ENCODE measurements at places on chromosomes 7 and 10.

GRCh38 chr7:71130031-71130679, 1.8 kb upstream of the GALNT17 start:
- DNase-seq = no peak

DNA sequence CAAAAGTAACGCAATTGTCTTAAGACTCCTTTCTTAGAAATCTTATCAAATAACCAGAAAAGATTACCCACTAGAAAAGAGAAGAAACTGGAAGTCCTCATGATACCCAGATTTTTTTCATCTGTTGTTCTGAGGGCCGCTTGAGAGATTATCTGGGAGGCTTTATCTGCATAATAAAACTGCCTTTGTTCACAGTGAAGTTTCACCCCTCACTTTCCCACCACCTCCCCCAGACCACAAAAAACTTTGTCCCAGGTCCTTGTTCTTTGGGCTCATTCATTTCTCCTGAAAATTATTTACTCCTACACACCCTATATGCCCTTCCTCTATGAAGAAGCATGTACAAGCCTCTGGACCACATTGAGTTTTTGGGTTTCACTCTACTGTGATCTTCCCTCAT, 745.1 kb upstream of the COBL start:
- no peak for DNase-seq

- no peak for DNase-seq
Observed at GRCh38 chr7:5448378-5449037, 24.9 kb upstream of the TNRC18 start.

DNA sequence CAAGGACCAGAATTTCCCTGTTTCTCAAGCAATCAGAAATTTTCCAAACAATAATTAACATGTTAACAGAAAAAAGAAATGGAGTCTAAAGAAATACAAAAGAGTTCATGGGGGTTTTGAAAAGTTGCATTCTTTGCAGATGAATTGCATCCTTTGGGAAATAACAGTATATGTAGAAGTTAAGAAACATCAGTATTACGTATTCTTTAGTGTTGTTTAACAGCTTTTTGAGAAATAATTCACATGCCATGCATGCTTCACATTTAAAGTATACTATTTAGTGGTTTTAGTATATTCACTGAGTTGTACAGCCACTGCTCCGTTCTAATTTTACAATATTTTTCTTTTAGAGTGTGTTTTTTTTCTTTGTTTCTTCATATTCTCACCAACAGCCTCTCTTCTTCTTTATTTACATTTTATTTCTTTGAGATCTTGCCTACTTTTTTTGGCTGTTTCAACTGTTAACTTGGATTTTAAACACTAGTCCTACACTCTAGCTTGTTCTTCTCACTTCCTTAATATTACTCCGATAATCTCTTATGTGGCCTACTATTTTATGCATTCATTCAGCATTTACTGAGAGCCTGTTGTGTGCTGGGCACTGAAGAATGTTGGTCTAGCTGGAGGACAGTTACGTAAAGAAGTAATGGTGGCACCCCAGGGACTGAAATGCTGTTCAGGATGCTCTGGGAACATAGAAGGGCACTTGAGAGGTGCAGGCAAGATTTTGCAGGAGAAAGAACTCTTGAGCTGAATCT, 330.1 kb downstream of the EXOC4 start:
- no peak for DNase-seq

- DNase-seq = no peak
Observed at GRCh38 chr10:7945034-7945433, 109.5 kb upstream of the GATA3 start.

DNA sequence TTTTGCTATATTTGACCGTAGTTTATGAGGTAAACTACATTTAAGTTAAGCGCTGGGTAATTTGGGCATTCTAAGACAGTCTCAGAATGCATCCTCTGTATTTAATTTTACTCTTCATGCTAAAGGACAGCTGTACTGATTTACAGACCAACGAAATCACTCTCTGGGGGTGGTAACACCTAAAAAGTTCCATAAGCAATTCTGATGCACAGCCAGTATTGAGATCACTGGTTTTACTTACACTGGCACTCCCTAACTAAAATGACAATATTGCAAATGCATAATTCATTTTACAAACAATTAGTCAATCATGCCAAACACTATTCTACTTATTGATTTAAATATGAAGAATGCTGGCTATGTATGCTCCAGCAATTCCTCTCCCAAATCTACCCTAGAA, 102.3 kb downstream of the SRPK2 start:
- no peak for DNase-seq

DNA sequence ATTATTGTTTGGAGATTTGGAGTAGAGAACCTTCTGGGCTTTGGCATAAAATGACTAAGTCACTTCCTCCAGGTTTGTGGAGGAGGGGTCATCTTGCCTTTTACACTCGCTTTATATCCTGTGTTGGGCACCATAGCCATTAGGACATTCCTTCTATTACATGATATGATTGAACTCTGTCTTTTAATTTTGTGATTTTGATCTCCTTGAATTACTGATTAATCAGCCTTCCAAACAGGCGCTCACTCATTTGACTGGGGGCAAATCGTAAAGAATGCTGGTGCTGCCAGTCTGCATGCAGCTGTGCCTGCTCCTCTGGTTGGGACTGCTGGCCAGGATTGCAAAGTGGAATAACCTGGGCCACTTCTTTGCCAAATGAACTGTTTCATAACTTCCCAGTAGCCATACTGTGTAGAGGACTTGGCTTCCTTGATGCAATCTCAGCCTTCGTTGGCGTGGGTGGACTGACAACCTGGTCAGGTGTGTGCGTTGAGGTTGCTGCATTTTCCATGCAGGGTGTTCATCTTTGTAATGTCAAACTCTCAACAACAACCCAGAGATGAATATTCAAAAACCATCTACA, 65.9 kb upstream of the RAB11FIP2 start:
- DNase-seq = no peak

GRCh38 chr7:20063644-20064043, 153.5 kb downstream of the MACC1 start:
- no peak for DNase-seq

GRCh38 chr10:30811276-30812017, 181.9 kb upstream of the LYZL2 start:
- DNase-seq = no peak

DNA sequence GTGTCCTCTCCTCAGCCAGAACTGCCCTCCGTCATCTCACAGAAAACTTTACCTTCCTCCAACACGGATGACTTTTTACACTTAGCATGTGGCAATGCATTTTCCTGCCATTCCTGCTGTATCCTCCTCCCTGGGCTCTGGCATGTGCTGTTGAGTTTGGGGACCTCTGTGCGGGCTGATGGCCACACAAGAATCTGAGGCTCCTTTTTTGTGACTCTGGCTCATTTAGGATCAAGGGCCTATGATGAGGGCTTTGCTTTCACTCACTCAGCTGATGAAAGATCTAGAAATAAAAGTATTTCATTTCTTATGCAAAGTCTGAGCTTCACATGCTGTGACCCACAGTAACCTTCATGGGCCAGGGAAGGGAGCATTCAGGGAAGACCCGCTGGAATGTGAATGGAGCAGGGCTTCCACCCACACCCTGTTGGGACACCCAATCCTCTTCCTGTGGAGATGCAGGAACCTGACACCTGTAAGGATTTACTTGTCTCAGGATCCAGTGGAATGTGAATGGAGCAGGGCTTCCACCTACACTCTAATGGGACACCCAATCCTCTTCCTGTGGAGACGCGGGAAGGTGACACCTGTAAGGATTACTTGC, 500.3 kb upstream of the MKI67 start:
- peak; percentile 19 for DNase-seq

DNA sequence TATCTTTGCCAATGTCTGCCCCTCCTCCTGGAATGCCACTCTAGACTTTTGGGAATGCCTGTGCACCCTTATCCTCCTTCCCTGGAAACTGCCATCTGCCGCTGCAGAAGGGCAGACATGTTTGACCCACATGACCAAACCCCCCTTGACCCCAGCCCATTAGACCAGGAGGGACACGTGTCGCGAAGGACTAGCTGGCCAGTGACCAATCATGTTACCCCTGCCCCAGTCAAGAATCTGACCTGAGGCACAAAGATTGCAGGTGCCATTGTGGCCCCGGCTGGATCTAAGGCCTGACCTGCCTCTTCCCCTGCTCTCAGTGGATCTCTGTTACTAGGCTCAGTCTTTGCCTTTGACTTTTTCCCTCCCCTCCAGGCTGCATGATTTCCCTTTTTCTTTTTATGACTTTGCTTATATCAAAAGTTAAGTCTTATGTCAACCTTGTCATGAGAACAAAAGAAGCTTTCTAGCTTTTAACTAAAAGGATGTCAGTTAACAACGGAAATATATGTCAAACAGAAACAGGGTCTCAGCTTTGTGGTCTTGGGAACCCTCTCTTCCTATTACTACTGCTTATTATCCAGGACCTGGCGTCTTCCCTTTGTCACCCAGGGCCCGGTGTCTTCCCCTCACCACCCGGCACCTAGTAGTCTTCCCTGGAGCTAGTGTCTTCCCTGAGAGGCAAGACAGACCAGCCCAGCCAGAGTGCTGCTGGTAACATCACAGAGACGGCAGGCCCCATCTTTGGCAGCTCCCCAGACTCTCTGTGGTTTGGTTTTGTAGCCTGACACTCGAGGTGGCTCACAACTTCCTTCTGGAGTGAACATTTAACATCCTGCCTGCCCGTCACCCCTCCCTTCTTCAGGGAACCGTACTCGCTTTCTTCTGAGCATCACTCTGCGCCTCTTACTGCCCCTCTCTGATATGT, 24.4 kb upstream of the PPIF start:
- DNase-seq = no peak

DNA sequence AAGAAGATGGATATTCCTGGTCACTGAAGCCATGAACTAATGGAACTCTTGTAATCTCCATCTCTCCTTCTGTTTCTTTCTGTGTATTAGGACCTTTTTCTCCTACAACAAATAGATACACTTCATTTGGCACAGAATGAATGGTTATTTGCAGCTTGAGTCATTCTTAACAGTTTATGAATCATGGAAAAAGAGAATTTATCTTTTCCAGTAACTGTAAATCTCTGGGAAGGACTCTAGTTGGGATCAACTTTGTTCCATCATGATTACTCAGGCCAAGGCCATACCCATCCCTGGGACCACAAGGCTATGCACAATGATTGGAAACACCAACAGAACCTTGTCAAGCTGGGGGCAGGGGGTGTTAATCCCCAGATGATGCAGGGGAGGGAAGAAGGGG, 36.1 kb upstream of the MDFIC start:
- DNase-seq = no peak

GRCh38 chr7:156612930-156613329, 27.6 kb upstream of the RNF32 start:
- DNase-seq = no peak

DNA sequence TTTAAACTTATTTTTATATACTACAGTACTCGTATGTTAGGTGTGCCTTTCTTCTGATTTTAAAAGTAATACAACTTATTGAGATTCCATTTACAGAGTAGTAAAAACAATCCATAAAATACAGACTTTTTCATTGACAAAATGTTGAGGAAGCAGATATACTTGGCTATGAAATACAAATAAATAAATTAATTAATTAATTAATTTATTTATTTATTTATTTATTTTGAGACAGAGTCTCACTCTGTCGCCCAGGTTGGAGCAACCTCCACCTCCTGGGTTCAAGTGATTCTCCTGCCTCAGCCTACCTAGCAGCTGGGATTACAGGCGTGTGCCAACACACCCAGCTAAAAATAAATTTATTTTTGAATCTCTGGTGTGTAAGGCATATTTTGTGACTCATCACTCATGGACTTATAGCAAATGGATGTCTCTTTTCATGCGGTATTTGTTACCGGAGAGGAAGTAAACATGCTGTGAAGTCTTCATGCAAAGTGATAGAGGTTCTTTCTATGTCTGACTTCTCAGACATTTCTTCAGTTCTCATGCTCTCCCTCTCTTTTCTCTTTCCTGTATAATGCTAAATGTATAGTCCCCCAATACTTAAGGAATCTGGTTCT, 20.2 kb upstream of the SRPK2 start:
- no peak for DNase-seq

GRCh38 chr7:1548438-1548831, 7.6 kb downstream of the TMEM184A start:
- DNase-seq = no peak

- no peak for DNase-seq
Observed at GRCh38 chr7:24372961-24373955, 89.3 kb downstream of the NPY start.

GRCh38 chr7:2931034-2931415, 86.9 kb upstream of the GNA12 start:
- DNase-seq = no peak

- DNase-seq = no peak
Observed at GRCh38 chr7:18656362-18656761, 160.8 kb downstream of the HDAC9 start.

DNA sequence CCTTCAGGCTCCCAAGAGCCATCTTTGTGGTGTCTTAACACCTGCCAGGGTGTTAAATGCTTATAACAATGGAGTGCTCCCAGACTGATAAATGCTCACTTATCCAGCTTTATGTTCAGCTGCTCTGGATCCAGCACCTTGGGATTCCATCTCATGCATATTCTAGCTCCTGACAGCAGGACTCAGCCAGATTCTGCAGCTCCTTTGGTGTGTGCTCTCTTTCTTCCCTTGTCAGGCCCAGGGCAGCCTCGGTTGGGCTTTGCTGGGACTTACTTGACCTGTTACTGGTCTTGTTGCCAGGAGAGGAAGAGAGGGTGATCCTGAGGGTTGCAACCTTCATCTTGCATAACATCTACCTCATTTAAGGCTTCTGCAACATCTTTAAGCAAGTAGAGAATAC, 59.4 kb upstream of the CCNY start:
- no peak for DNase-seq

GRCh38 chr7:82410461-82410860, 33.1 kb downstream of the CACNA2D1 start:
- no peak for DNase-seq

GRCh38 chr10:7520507-7521485, 110.0 kb upstream of the SFMBT2 start:
- peak; percentile 70 for DNase-seq

- no peak for DNase-seq
Observed at GRCh38 chr7:67006965-67007364, 10.3 kb downstream of the TYW1 start.

- no peak for DNase-seq
Observed at GRCh38 chr7:151550656-151551286, 31.1 kb upstream of the RHEB start.

DNA sequence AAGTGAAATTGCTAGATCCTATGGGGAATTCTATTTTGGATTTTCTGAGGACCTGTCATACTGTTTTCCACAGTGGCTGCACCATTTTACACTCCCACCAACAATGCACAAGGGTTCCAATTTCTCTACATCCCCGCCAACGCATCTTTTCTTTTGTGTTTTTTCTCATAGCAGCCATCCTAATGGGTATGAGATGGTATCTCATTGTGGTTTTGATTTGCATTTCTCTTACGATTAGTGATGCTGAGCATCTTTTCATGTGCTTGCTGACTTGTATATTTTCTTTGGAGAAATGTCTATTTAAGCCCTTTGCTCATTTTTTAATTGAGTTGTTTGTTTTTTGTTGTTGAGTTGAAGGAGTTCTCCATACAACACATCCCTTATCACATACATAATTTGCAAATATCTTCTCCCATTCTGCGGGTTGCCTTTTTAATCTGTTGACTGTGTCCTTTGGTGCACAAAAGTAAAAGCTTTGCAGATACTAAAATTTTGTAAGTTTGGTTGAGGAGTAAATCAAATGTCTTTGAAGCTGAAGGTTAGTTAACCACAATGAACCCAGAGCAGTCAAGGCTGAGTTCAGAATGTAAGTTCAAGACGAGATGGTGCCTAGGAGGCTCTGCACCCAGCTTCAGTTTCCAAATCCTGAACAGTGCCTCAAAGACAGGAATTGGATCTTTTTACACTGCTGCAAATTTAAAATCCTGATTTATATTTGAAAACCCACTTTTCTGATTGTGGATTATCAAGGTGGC, 195.4 kb downstream of the COBL start:
- no peak for DNase-seq
